Heart left ventricle (tissue), 16 donors: ENCODE measurements at places on chromosomes 11 and 22. TPM values are rescaled to one million over a fixed set of nuclear protein-coding genes. Genes with fewer than 3 reads are reported as not detected.
A peak's percentile ranks its signal among the peaks of the same experiment; 100 is the strongest.

- H3K27ac ChIP-seq: no peak overlapping the region
- H3K4me1 ChIP-seq: no peaks in the 10 kb centered on the region
- DNase-seq: no peak
- H3K27me3 ChIP-seq: no peaks in the 10 kb centered on the region
Measured at GRCh38 chr11:118045191-118045590, 31.7 kb upstream of the TMPRSS4 start.

DNA sequence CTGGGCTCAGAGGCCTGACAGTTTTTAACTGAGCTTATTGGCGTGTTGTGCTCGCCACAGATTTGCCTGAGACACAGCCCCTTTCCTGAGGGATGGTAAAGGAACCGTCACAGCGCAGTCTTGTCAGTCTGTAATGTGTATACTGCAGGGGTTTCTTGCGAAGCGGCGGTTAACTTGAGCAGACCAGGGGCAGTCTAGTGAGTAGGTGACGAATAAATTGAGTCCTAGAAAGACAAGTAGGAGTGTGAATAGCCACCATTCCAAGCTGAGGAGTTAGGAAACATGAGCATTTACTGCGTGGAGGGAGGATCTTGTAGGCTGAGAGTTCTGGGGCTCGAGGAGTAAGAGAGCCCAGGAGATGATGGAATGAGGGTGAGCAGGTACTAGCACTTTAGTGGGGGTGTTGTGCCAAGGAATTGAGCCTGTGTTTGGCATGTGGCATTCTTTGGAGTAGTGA is 1.4 kb downstream of the MED15 start:
- no peaks in the 10 kb centered on the region for H3K27me3 ChIP-seq
- peaks cover 30% of the 10 kb centered on the region for H3K4me1 ChIP-seq
- peaks cover under 1% of the 10 kb centered on the region for H3K36me3 ChIP-seq

DNA sequence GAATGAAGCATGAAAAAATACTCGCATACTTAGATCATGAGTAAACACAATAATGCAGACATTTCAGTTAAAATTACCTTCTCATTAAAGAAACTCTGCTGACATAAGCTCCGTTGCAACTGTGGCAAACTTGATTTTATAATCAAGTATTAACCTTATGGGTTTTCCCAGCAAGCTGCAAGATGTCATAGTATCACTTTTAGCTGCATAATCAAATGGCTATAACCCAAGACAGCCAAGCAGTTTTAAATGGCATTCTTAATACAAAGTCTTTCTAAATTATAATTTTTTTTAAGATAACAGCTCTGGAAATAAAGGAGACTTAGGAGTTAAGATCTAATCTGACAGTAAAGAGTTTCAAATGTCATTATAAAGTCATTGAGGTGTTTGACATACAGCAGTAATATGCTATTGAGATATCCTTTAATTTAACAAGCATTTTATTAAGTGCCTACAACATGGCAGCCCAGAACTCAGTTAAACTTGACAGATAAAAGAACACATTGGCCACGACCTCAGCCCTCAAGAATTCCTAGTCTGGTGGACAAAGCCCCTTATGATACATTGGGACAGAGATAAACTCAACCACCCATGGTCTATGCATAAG is 163.1 kb upstream of the FAT3 start:
- H3K4me3 ChIP-seq: no peak overlapping the region
- no peaks in the 10 kb centered on the region for H3K27me3 ChIP-seq
- no peaks in the 10 kb centered on the region for H3K4me1 ChIP-seq
- no peak overlapping the region for H3K27ac ChIP-seq

DNA sequence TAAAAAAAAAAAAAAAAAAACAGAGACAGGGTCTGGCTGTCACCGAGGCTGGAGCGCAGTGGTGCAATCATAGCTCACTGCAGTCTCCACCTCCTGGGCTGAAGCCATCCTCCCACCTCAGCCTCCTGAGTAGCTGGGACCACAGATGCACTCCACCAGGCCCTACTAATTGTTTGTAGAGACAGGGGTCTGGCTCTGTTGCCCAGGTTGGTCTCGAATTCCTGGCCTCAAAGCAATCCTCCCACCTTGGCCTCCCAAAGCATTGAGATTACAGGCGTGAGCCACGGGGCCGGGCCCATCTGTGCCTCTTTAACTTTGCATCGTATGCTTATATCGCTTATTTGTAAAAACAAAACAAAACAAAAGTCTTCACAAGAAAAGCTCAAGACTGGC is 3.1 kb downstream of the CPT1A start:
- H3K36me3 ChIP-seq: peaks cover 5% of the 10 kb centered on the region
- H3K27me3 ChIP-seq: no peaks in the 10 kb centered on the region
- H3K4me1 ChIP-seq: peaks cover 70% of the 10 kb centered on the region
- no peak for DNase-seq

GRCh38 chr22:29632672-29633071 is 29.2 kb downstream of the NF2 start:
- no peaks in the 10 kb centered on the region for H3K27me3 ChIP-seq
- H3K27ac ChIP-seq: no peak overlapping the region
- no peak for DNase-seq
- H3K36me3 ChIP-seq: peaks cover 7% of the 10 kb centered on the region
- no peaks in the 10 kb centered on the region for H3K4me1 ChIP-seq
- no peak overlapping the region for H3K4me3 ChIP-seq

DNA sequence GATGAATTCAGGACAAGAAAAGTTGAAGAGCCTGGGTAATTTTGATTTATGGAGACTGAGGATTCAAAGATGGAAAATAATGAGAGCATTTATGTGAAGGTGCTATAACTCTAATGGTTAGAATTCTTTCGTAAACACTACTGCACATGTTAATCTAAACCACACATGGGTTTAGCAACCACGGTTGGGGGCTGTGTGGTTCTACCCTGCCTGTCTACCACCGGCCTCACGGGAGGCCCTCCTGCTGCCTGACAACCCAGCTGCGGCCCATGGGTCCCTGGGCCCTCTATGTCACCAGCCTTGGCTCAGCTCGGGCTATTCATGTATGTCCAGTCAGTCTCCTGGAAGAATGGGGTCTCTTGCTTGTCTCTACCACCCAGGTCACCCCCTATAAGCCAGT is 68.5 kb upstream of the ARFGAP3 start:
- no peak overlapping the region for H3K4me3 ChIP-seq
- DNase-seq: no peak
- peaks cover 10% of the 10 kb centered on the region for H3K4me1 ChIP-seq
- H3K27ac ChIP-seq: peak overlapping the region; percentile 41

GRCh38 chr11:97414801-97415200 is 1025.0 kb downstream of the JRKL start:
- H3K27ac ChIP-seq: no peak overlapping the region
- H3K27me3 ChIP-seq: no peaks in the 10 kb centered on the region
- no peak overlapping the region for H3K4me3 ChIP-seq
- no peaks in the 10 kb centered on the region for H3K36me3 ChIP-seq
- H3K4me1 ChIP-seq: no peaks in the 10 kb centered on the region
- no peak for DNase-seq

DNA sequence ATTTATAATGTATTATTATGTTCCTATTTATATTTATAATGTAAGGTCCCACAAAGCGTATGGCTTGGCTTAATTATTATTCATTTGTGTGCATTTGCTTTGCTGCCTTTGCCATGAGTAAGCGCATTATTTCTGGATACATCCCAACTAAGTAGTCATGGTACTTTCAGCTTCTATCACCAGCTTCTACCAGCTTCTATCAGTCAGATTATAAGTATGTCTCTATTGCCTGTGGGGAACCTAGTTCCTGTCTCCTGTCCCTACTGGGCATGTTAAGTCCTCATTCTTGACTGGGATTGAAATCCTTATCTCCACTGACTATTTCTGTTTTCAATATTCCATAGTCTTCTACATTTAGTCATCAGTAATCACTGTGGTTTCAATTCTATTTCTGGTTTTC is 33.5 kb upstream of the OR10W1 start:
- no peak overlapping the region for H3K4me3 ChIP-seq
- no peaks in the 10 kb centered on the region for H3K36me3 ChIP-seq
- no peaks in the 10 kb centered on the region for H3K27me3 ChIP-seq
- H3K4me1 ChIP-seq: no peaks in the 10 kb centered on the region
- H3K27ac ChIP-seq: no peak overlapping the region

DNA sequence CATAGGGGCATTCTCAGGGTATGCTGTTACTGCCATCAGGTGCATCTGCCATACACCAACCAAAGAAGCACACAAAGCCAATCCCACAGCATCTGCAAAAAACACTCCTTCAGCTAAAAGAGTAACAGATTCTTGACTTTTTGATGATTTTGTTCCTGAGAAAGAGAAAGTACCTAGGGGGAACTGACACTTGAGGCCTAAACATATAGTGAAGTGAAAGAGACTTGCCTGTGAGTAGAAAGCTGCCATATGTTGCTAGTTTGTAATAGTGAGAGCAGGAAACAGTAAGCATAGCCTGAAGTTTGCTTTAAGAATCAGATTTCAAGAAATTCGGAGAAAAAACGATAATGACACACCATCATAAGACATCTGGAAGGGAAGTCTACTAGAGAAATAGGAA is 97.9 kb upstream of the CTSC start:
- no peak overlapping the region for H3K4me3 ChIP-seq
- no peaks in the 10 kb centered on the region for H3K27me3 ChIP-seq
- H3K4me1 ChIP-seq: no peaks in the 10 kb centered on the region
- DNase-seq: no peak

DNA sequence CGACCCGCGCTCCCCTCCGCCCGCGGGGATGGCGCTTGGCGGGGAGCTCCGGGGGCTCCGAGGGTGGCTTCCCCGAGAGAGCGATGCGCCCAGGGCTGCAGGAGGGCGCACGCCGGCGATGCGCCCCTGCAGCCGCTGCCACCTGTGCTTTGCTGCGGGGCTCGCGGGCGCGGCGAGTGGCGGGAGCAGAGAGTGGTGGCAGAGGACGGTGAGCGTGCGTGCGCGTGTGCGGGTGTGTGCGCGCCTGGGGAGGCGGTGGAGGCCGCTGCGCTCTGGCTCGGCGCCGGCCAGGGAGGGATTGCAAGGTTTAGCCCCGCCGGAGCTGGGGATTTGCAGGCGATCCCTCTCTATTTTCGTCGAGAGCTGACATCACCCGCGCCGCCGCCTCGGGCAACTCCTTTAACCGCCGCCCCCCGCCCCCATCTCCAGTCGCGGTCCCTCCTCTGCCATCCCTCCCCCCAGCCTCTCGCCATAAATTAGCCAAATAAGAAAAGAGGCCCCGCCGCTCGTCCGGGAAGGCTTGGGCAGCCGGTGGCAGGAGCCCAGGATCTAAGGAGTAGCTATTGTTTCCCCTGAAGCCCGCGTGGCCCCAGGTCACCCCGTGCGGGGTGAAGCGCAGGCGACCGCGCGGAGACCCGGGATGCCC is at the start of gene SLC1A2:
Gene SLC1A2, minus strand, starts transcription at position 375 of the 646 bp plus-strand sequence. CDS start 592 bp downstream, outside the sequence.
- H3K4me1 ChIP-seq: peaks cover 11% of the 10 kb centered on the region
- H3K4me3 ChIP-seq: peak within 1 kb of the TSS; percentile 38
- peak; percentile 34 for DNase-seq
- no peaks in the 10 kb centered on the region for H3K36me3 ChIP-seq

DNA sequence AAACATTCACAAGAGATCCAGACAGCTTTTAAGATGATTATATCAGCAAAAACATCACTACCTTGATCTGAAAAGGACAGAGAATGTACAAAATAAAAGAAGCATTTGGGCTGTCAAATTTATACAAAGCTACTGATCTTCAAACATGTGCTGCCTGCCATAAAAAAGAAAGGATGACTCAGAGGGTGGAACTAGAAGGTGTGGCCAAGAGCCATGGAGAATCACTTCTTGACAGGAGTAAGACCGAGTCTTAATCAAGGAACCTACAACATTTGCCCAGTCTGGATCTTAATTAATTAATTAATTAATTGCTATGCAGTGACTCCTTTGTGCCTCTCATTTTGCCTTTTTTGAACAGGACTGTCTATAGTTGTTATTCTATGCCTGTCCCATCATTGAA is 33.2 kb downstream of the C11orf96 start:
- DNase-seq: no peak
- no peaks in the 10 kb centered on the region for H3K36me3 ChIP-seq
- no peak overlapping the region for H3K27ac ChIP-seq
- no peaks in the 10 kb centered on the region for H3K4me1 ChIP-seq
- no peaks in the 10 kb centered on the region for H3K27me3 ChIP-seq

DNA sequence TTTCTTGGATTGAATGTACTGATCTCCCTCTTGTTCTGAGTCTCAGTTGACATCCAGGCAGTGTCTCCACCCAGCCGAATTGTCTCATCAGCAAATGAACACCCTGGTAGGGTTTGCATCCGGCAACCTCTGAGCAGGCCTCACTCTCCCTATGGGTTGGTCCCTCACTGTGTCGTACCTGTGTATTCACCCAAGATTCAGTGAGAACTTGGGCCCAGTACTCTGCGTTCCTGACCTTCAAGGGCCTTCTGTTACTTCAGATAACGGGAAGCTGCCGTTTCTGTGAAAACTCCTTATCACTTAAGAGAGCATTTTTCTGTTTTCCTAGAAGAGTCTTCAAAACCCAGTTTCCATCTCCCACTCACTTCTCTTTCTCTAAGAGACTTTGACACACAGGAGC is 915.6 kb downstream of the TBC1D22A start:
- no peaks in the 10 kb centered on the region for H3K27me3 ChIP-seq
- no peak overlapping the region for H3K4me3 ChIP-seq
- no peak overlapping the region for H3K27ac ChIP-seq
- no peak for DNase-seq
- no peaks in the 10 kb centered on the region for H3K4me1 ChIP-seq
- H3K36me3 ChIP-seq: no peaks in the 10 kb centered on the region

- DNase-seq: no peak
- H3K4me3 ChIP-seq: no peak overlapping the region
- no peaks in the 10 kb centered on the region for H3K27me3 ChIP-seq
Measured at GRCh38 chr22:22005945-22006595, 23.5 kb upstream of the TOP3B start.

- no peak overlapping the region for H3K27ac ChIP-seq
- no peaks in the 10 kb centered on the region for H3K36me3 ChIP-seq
- no peak for DNase-seq
- H3K4me3 ChIP-seq: no peak overlapping the region
Measured at GRCh38 chr11:116513278-116513823, 259.4 kb downstream of the BUD13 start.

DNA sequence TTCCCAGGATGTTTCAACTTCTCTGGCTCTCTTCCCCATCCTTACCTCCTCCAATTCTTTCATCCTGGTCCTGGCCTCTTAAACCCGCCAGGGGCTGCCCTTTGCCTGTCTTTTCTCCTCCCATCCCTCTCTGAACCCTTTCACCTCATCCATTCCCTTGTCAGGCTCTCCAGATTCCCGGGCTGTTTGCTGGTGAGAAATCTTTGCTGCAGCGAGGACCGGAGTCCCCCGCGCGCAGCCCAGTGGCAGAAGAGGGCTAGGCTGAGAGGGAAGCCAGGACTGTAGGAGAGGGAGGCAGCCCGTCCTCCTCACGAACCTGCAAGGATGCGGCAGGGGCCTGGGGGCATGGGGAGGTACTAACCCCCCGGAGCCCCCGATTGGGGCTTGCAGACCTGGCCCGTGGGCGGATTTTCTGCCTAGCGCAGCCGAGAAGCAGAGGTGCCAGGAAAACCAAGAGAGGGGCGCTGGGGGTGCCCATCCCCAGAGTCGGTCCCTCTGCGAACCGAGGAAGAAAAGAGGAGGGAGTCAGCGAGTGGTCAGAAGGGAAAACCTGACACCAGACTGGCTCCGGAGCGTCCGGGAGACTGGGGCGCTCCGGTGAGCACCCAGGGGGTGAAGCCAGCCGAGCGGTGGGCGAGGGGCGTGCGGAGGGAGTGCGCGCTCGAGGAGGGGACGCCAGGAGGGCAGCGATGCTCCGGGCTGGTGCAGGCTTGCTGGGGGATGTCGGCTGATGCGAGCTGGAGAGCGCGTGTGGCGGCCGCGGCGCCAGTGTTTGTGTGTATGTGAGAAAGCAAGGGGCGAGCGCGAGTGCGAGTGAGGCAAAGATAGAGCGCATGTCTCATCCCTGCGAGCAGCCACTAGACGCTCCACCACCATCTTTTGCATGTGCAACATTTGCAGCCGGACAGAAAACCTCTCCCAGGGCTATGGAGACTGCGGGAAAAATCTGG is at the start of gene GRIA4:
Gene GRIA4, plus strand, starts transcription at position 242 of the 950 bp plus-strand sequence. CDS start 925 bp downstream, outside the sequence.
- peaks cover 57% of the 10 kb centered on the region for H3K27me3 ChIP-seq
- H3K4me3 ChIP-seq: peak within 1 kb of the TSS; percentile 43
- H3K4me1 ChIP-seq: peaks cover 3% of the 10 kb centered on the region

The CYP2D6 gene
- total RNA-seq: 0.31 TPM

The ZBTB16 gene
- total RNA-seq: 62.8 TPM
